GM12878 (cell line): ENCODE measurements at places on chromosomes 5 and 9. TPM values are rescaled to one million over a fixed set of nuclear protein-coding genes. Genes with fewer than 3 reads are reported as not detected.

ACTBL2 gene
- not detected in 2 replicates for total RNA-seq

FBP1 gene
- 0.38 TPM in 1 of 2 replicates, not detected in the other for total RNA-seq

PCDHA13 gene
- total RNA-seq: not detected in 2 replicates

HDAC3 gene
- total RNA-seq: 82.9 and 94.3 TPM in 2 replicates

ITGA1 gene
- 0.26 and 0.40 TPM in 2 replicates for total RNA-seq

GABRA6 gene
- total RNA-seq: not detected in 2 replicates

HABP4 gene
- total RNA-seq: 13.6 and 13.7 TPM in 2 replicates

CRB2 gene
- 0.69 and 0.80 TPM in 2 replicates for total RNA-seq

TTC23L gene
- total RNA-seq: not detected in 2 replicates

ADGRD2 gene
- not detected in 2 replicates for total RNA-seq

LCN9 gene
- total RNA-seq: not detected in 2 replicates

LCP2 gene
- 38.5 and 40.0 TPM in 2 replicates for total RNA-seq

SPARC gene
- 81.7 and 89.7 TPM in 2 replicates for total RNA-seq

SETD9 gene
- total RNA-seq: 8.0 and 8.7 TPM in 2 replicates

CSF2 gene
- total RNA-seq: 0.85 and 1.4 TPM in 2 replicates

FGF10 gene
- total RNA-seq: not detected in 2 replicates

PTPN3 gene
- total RNA-seq: 0.24 and 0.26 TPM in 2 replicates

SLC6A18 gene
- not detected in 2 replicates for total RNA-seq

PRDM9 gene
- not detected in 2 replicates for total RNA-seq
